ENCODE measurements at places on chromosomes 2 and 18.
A peak's percentile ranks its signal among the peaks of the same experiment; 100 is the strongest.

DNA sequence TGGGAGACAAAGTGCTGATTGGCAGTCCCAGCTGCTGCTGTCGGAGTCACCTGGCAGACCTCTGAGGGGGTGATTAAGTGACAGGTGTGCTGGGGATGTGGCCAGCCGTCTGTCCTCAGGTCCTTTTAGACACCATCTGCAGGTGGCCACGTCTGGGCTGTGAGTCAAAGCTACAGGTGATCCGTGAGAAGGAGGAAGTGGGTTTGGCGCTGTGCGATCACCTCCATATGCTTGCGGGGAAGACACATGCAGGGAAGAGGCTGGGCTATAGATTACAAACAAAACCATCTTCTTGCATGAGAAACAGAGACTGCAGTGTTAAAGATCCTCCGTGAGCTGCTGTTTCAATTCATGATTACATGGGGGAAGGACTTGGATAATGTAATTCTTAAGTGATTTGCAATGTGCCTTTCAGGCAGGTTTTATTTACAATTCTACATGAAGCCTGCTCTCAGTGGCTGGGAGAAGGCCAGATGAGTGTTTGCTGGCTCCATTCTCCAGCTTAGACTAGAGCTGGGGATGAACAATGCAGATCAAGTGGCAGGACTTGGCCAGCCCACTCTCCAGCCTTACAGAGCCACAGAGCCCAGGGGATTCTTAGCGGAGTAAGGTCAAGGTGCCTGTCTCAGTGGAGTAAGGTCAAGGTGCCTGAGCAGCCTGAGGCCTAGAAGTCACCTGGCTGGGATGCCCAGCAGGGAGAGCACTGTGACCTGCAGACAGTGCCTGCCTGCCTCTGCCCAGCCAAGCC is 87.8 kb downstream of the LYPD1 start:
- no peak for DNase-seq

DNA sequence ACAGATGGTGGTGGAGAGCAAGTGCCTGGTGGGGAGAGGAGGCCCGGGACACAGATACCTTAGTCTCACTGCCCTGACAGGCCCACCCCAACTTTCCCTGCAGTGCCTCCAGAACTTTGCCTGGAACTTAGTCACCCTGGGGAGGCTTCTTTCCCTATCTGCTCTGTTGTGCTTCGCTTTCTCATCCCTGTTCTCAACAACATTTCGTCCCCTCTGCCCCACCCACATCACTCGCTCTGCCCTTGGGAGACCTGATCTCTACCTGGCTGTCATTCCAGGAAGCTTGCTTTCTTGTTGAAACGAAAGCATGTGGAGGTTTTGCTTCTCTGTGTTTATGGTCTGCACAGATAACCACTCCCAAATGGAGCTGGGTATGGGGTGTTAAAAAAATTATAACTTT is 93.8 kb downstream of the PRKCE start:
- no peak for DNase-seq

DNA sequence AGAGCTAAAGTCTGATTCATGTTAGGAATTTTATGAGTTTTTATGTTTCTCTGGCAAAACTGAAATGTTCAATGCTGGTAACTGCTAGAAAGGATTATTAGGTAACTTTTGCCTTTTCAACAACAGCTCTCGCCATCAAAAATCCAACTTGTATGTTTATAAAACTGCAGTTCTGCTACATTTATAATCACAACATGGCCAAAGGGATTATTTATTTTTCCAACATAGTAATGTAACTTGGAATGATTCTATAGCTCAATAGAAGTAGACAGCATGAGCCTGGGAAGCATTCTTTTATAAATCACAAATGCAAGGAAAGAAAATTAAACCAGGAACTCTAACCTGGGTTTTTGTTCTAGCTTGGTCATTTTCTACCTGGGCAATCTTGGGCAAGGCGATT is 470.9 kb downstream of the TGIF1 start:
- DNase-seq = no peak

GRCh38 chr2:36561237-36561944 is 36.6 kb downstream of the FEZ2 start:
- DNase-seq = peak; percentile 29

DNA sequence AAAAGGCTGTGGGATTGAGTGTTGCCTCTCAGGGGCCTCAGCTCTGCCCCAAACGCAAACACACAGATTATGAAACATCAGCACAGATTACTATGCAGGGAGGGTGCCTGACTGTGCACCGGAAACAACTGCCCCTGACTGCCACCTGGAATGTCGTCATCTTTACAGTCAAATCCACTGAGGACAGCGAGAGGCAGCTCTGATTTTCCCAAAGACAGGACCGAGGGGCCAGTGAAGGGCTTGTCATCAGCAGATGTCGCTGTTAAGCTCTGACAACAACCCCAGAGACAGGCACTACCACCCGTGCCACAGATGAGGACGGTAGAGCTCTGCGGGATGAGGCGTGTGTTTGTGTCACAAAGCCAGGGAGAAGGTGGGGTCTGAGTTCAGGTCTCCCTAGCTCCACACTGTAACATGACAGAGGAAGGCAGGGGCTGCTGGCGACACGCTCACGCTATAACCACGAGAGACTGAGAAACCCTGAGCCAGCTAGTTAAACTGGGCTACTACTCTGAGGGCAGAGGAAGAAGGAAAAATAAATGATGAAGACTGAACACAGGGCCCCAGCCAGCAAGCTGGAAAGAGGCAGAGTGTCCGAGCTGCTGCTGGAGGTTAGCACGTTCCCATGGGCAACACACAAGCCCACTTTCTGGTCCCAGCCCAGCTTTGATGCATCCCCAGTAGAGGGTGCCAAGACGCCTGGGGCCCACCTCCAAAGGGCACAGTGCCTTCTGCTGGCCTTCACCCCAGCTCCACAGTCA is 47.0 kb downstream of the PARD6G start:
- no peak for DNase-seq

GRCh38 chr2:70806013-70806412 is 14.4 kb downstream of the CLEC4F start:
- DNase-seq = no peak

GRCh38 chr18:27674411-27674810 is 489.3 kb upstream of the CHST9 start:
- no peak for DNase-seq

- DNase-seq = no peak
Measured at GRCh38 chr18:75256376-75256775, 45.8 kb downstream of the TSHZ1 start.

GRCh38 chr18:49901862-49902340 is 88.6 kb upstream of the ACAA2 start:
- DNase-seq = no peak

DNA sequence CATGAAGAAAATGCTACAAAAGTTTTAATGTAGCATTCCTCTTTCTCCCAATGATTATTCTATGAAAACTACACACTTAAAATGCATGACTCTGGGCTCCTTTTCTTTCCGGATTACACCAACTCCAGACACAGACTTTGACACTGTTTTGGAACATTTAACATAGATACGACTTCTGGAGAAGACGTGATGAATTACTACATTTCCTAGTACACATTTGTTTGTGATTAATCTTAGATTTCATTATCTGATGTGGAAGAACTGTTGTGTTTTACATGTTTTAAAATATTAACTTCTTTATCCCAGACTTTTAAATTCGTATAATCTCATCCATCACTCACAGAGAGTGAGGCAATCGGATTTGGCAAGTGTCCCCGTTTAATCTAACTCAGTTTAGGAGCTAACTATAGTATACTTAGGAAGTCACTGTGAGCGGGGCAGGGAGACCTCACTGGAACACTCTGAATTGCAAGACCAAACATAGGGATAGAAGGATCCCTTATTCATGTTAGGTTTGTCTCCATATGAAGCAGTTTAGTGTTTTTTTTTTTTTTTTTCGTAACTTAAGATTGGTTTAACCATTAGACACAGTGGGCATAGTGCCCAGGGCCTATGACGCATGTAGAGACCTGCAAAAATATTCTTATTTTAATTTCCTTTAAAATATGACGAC is 66.7 kb downstream of the PDE1A start:
- DNase-seq = no peak

- no peak for DNase-seq
Measured at GRCh38 chr2:219570924-219571310, 422 bp downstream of the OBSL1 start.

- no peak for DNase-seq
Measured at GRCh38 chr2:71151620-71152019, 21.2 kb downstream of the MPHOSPH10 start.

DNA sequence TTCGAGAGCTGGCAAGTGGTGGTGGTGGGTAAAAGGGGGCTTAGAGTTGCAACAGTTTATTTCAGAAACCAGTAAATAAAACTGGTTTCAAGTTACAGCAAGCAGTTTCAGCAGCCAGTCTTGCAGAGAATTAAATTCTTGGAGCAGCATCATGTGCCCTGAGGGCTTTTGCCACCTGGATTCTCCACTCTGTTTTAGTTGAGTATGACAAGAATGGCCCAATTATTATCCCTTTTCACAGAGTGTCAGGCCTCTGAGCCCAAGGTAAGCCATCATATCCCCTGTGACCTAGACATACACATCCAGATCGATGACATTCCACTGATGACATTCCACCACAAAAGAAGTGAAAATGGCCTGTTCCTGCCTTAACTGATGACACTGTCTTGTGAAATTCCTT is 72.8 kb upstream of the FANCL start:
- DNase-seq = no peak

GRCh38 chr18:5667356-5667755 is 123.6 kb upstream of the EPB41L3 start:
- no peak for DNase-seq

- no peak for DNase-seq
Measured at GRCh38 chr2:234421-234820, 29.4 kb downstream of the SH3YL1 start.

DNA sequence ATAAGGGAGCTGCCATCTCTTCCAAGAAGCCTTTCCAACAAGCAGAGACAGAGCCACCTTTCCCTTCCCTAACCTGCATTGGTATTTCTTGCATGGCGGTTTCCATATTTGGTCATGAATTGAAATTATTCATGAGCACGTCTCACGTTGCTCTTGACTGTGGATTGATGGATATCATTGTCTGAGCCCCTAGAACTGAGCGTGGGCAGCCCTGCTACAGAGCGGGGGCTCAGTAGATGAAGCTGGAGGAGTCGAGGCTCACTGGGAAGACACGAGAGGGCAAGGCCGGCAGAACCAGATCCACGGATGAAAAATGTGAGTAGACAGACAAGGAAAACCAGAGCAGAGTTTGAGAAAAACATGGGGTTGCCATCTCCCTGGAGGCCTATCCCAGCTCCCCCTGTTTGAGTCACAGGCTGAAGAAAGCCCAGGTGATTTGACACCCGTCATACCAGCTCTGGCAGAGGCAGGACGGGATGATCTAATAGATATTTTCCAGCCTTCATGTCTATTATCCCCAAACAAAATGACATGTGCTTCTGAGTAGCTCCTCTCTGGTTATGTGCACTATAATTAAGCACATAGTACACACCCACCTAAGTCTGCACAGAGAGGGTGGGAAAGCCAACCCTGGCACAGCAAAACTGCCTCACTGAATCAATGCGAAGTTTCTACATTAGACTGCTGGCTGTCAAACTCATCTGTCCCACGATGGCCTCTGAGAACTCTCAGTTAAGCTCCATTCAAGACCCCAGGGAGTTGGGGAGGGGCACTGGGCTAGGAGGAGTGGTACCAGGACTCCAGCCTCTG is 363.5 kb upstream of the KLHL29 start:
- DNase-seq = no peak

DNA sequence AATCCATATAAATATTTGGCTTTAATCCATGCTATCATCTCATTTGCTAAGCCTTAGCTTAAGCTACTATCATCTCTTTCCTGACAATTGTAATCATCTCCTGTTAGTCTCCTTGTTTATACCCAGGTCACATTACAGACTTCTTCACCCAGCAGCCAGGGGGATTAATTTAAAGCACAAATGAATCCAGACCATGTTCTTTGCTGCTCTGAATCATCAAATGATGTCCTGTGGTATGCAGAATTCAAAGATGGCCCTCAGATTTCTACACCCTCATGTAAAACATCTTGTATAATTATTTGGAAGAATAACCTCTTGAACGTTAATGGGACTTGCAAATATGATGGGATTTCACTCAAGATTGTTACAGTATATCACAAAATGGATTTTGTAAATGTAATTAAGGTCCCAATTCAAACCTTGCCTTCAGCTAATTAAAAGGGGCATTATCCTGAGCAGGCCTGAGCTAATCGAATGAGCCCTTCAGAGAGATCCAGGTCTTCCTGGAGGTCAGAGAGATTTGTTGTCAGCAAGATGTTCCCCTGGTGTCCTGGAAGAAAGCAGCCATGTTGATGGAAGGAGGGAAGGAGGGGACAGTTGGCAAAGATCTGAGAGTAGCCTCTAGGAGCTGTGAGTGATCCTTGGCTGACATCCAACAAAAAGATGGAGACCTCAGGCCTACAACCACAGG is 241.1 kb upstream of the MMADHC start:
- no peak for DNase-seq

GRCh38 chr2:239825705-239825979 is 199.5 kb downstream of the NDUFA10 start:
- DNase-seq = no peak

- no peak for DNase-seq
Measured at GRCh38 chr2:102589444-102589843, 29.9 kb upstream of the SLC9A2 start.

- no peak for DNase-seq
Measured at GRCh38 chr2:172445851-172446250, 18.5 kb downstream of the ITGA6 start.

DNA sequence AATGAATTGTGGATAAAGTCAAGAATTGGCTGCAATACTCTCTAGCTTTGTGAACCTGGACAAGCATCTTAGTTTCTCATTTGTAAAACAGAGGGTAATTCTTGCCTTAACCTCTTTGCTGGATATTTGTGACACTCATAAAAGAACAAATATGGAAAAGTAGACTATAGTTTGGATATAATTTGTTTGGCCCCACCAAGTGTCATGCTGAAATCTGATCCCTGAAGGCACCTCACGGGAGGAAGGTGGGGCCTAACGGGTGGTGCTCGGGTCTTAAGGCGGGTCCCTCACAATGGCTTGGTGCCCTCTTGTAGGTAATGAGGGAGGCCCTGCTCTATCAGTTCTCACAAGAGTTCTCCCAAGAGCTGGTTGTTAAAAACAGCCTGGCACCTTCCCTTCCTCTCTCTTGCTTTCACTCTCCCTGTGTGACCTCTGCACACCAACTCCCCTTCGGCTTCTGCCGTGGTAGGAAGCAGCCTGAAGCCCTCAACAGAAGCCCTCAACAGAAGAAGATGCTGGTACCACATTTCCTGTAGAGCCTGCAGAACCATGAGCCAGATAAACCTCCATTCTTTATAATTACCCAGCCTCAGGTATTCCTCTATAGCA is 37.4 kb downstream of the ARL4C start:
- DNase-seq = no peak

DNA sequence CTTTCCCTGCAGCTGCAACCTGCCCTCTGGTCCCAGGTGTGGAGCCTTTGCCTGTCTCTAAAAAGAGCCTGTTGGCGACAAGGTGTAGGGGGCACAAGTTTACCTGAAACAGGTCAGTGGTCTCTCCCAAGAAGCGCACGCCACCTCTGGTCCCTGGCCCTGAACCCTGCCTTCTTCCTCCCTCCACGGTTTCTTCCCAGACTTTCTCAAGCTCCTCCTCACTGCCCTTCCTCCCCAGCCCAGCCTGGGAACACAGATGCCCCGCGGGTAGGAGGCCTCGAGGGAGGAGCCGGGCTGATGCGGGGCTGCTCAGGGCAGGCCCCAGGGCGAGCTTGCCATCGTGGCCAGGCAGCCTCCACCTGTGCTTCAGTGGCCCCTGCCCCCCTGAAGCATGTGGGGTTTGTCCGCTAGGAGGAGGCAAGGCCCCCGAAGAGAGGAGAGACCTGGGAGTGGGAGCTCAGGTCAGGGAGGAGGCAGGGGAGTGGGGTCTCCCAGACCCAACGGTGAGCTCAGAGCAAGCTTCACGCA is 89.5 kb downstream of the SMAD7 start:
- no peak for DNase-seq
